ENCODE measurements at places on chromosomes 5 and 9.

- no peak for DNase-seq
These were observed 60.5 kb downstream of the SIL1 start for GRCh38 chr5:139137697-139138096.

DNA sequence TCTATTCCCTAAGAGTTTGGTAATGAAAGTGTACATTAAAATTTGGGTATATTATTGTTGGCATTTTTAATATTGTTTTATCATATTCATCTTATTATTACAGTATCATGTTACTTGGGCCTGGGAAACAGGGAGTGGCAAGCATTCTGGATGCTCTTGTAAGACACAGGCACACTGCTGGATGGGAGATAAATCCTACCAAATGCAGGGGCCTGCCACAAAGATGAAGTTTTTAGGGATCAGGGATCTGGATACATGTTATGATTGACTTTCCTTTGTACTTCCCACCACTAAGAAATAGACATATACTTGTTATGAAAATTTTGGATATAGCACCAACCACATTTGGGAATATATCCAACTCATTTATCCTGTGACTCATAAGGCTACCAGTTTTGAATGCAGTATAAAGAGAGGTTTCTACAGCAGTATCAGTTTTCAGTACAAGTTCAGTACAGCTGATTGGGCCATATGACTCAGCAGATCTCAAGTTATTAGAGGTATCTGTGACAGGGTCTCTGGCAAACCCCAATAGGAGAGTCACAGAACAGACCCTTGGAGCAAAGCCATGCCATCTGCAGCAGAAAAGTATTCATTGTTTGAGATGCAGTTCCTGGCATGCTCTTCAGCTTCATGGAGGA is 360.1 kb downstream of the DMAC1 start:
- DNase-seq: no peak

DNA sequence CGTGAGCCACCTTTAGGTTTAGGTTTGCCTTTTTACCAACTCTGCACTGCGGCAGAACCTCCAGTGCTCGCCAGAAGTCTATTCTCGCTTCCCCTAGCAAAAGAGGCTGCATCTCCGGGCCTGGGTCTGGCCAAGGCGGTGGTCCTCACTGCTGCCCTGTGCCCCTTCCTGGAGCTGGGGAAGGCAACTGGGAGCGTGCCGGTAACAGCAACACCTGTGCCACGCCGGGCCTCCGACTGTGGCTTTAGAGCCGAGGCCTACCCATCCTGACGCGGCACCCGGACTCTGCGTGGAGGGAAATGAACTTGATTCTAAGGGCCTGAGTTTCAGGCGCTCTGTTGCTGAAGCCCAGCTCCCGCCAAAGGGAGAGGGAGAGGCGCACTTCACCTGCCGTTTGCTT is 82.4 kb upstream of the SPATA31C2 start:
- no peak for DNase-seq

DNA sequence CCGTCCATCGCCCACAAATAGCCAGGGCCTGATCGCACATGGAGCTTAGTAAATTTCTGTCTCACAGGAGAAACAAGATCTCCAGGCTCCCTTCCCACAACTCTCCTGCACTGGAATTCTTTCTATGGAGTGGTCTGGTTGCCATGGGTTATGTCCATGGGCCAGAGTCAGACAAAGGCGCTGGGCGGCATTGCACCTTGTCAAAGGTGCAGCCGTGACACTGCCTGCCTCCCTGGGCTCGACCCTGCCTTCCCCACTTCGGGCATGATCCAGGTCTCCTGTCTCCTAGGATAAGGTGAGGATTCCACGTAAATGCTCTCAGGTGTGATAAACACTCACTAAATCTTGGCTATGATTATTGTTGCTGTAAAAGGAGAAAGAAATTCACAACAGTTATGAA is 130.0 kb downstream of the ADAMTS16 start:
- no peak for DNase-seq

GRCh38 chr5:53568871-53569270 is 8.4 kb downstream of the NDUFS4 start:
- no peak for DNase-seq

DNA sequence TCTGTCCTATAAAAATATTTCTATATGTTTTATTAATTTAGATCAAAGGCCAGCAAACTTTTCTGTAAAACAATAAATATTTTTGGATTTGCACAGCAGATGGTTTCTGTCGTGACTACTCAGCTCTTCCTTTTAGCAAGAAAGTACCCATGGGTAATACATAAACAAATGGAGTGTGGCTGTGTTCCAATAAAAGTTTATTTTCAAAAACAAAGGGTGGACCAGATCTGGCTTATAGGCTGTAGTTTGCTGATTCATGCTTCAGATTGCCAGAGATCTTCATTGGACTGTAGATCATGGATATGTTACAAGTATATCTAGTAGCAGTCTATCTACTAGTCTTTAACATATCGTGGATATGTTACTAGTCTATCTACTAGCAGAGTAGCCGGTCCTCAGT is 590.5 kb downstream of the CSNK1G3 start:
- DNase-seq: no peak

- DNase-seq: no peak
These were observed 92.2 kb upstream of the LMX1B start for GRCh38 chr9:126521551-126521950.

DNA sequence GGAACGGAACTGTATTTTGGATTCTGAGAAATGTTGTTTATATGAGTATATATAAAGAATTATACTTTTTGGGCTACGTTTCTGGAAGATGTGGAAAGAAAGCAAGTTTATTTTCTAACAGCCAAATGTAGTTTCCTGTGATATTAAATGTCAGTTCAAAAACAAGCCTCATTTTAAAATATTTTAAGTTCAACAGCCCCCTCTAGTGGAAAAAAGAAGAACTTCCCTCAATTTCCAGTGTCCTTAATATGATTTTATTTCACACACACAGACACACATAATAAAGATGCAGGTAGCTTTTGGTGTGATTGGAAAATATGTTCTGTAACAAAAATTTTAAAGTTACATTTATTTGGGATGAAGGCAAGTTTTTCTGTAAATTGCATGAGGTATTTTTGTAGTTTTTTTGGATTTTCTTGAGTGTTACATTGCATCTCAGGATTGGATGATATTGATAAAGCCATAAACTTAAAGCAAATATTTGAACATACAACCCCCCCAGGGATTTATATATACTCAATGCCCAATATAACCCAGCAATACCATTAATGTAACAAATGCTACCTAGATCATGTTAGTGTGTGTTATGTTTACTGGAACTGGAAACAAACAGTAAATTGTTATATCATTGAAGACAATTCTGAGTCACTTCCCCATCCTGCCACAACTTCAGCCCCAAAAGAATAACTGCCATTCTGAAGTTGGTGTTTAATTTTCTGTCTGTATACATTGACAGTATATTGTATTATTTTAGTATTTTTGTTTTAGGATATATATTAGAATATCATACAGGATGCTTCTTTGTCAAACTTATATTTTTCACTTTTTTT is 54.0 kb downstream of the CCDC171 start:
- no peak for DNase-seq

- no peak for DNase-seq
These were observed 31.8 kb upstream of the FGF1 start for GRCh38 chr5:142717582-142718215.

DNA sequence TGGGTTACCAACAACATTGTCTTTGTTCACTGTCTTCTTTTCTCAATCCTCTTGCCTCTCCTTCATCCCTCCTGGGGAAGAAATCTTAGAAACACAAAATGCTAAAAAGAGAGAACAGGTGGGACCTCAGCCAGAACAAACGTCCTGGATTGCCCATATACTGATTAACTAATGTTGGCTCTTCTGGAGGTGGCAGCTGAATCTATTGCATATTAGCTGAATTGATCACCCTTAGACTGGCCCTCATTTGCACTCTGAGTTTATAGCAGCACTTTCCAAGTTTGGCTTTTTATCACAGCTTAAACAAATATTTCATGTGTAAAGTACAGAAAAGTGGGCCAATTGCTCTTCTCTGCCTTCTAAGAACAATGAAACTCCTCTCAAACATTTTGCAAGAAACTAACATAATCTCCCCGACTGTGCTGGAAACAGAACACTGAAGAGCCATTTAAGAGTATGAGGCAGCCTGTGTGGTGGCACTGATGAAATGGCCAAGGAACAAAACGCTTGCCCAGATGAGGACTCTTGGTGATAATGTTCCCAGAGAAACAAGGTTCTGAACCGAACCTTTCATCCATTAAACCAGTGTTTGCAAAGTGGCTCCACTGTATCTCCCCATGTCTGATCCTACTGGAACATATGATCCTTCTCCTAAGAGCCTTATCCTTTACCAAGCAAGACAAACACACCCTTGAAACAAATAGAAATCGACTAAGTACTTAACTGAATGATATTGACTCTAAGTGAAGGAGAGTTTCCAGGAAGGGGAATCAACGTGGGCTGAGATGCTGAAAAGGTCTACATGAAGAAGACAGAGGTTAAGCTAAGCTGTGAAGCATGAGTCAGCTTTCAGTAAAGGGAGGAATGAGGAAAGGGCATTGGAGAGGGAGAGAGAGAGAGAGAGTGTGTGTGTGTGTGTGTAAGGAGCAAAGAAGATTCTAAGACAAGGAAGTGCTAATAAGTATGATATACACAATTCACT is 83.2 kb upstream of the LIFR start:
- no peak for DNase-seq

DNA sequence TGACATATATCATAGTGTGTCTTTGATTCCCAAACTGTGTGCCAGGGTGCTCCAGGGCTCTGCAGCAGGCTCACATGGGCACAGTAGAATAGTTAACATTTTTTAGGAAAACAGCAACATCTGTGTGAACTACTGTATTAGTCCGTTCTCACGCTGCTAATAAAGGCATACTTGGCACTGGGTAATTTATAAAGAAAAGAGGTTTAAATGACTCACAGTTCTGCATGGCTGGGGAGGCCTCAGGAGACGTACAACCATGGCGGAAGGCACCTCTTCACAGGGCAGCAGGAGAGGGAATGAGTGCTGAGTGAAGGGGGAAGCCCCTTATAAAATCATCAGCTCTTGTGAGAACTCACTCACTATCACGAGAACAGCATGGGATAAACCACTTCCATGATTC is 82.7 kb downstream of the EGFLAM start:
- DNase-seq: no peak

DNA sequence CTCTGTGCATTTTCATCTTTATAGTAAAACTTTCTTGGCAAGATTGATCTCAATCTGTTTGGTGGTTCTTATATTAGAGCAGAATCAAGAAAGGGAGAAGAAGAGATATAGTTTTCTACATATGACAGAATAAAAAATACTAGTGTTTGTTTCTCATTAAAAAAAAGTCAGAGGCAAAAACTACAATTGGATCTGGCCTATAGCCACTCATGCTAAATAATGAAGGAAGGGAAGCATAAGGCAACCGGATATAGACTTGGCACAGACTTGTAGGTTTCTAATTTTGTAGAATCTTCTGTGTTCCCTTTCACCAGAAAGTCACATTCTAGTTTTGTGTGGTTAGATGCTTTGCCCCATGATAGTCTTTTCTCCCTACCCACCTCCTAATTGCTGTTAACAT is 306.2 kb downstream of the PIK3R1 start:
- DNase-seq: no peak

DNA sequence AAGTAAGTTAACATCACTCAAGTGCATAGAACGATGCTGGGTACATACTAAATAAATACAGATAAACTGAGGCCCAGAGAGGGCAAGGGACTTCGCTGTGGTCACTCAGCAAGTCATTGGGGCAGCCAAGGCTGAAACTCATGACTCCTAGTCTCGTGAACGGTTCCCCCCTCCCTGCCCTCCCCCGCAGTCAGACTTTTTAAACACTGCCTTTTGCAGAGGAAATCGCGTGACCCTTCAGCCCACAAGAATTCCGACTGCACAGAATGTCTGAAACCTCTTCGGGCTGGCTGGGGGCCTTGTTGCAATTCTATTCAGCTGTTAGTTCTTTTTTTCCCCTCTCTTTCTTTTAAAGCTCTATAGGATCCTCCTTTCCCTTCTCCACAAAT is 28.1 kb downstream of the NEK6 start:
- peak; percentile 61 for DNase-seq

DNA sequence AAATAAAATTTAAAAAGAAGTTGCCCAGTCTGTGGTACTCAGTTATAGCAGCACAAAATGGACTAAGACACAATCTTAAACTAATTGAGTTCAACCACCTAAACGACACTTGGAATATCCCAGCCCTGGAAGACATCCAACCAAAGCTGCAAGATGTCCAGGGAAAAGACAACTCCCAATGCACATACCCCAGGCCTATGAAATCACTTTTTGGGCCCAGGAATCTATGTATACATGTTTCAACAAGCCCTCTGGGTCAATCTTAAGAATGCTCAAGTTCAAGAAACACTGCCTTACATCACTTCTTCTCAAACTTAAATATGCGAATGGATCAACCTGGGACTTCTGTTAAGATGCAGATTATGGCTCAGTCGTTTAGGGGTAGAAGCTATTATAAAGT is 148.6 kb downstream of the ELAVL2 start:
- no peak for DNase-seq

DNA sequence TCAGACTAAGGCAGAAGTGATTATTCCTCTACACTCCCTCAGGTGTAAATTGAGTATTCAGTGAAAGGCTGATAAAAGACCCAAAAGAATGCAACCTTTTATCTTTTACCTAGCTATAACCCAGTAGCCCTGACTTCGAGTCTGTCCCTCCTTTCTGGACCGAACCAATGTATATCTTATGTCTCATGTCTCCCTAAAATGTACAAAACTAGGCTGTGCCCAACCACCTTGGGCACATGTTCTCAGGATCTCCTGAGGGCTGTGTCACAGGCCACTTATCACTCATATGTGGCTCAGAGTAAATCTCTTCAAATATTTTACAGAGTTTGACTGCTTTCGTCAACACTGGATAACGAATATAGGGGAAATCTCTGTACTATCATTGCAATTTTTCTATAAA is 12.7 kb downstream of the FBXL17 start:
- DNase-seq: no peak

GRCh38 chr5:54651482-54652076 is 134.0 kb downstream of the SNX18 start:
- DNase-seq: no peak

- no peak for DNase-seq
These were observed 139.8 kb downstream of the APBA1 start for GRCh38 chr9:69532396-69532795.

Measured in GM12892 (cell line).